ENCODE measurements at places on chromosomes 1 and 21. TPM values are rescaled to one million over a fixed set of nuclear protein-coding genes. Genes with fewer than 3 reads are reported as not detected.
A peak's percentile ranks its signal among the peaks of the same experiment; 100 is the strongest.

DNA sequence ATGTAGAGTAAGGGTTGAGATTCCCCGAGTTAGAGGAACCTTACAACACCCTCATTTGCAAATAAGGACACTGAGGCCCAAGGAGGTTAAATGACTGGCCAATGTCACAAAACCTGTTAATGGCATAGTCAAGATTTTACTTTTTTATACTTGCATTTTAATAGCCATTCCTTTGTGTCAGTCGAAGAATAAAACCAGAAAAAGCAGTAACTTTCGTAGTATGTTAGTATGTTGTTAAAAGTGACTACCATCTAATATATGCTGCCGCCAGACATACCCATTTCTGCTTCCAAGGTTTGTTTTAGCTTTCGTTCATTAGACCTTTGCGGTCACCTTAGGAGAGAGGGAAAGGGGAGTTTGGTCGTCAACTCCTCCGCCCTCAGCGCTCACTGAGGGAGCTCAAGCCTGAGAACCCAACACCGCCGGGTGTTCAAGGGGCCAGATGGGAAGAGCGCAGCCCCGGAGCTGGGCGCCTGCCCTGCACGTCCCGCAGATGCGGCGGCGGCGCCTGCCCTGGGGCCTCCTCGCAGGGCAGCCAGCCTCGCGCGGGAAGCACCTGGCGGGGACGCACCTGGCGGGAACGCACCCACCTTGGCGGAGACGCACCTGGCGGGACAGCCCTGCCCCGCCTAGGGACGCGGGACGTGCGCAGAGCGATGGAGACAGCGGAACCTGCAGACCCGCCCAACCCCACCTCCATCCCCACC lies 466 bp downstream of the VPS26C start:
- peak; percentile 48 for DNase-seq

DNA sequence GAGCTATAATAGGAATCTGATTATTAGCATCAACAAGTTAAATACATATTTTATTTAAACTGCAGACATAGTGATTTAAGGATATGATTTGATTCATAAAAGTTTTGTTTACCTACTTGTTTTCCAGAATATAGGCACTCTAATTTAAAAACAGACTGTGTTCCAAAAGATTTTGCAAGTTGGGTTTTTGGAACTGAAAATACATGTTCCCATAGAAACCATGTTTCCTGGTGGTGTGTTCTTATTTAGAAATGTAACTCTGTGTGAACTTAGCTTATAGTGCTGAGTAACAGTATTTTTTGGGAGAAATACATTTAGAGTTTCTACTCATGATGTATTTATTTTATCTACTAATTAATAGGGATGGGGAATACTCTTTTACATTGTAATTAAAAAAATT lies 21.8 kb downstream of the USP25 start:
- DNase-seq, result no peak

DNA sequence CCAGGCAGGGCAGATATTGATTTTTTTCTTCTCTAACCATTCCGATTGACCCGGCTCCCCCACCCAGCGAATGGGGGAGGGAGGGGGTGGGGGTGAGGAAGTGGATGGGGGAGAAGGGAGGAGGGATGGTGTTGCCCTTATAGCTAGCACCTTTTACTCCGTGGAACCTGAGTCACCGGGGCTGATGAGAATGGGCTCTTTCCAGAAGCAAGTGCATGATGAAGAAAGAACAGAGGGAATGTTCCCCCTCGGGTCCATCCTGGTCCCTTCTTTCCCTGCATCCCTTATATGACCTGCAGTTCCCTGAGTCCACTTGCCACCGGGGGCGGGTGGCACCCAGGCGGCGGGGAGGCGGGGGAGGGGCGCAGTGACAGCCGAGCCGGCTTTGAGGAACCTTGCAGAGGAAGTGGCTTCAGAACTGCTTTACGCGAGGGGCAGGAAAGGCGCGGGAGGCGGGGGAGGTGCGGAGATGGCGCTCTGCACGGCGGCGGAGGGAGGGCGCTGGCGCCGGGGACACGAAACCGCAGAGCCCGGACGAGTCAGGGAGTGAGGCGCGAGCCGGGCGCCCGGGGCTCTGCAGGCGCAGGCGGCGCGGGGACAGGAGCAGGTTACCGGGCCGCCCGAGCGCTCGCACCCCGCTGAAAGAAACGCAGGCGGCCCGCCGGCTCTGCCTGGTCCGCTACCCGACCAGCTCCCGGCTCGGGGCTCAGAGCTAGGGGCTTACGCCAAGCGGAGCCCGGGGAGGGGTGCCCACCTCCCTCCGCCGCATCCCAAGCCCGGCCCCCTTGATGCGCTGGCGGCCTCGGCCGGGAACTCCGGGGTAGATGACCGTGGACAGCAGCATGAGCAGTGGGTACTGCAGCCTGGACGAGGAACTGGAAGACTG lies 49.7 kb downstream of the RASSF5 start:
- DNase-seq, result peak; percentile 45

GRCh38 chr21:16079830-16080229 lies 350.0 kb downstream of the USP25 start:
- DNase-seq, result peak; percentile 31

- DNase-seq, result peak; percentile 33
Observed at GRCh38 chr1:225480825-225481434, 53.1 kb upstream of the LBR start.

- DNase-seq, result no peak
Observed at GRCh38 chr1:89527256-89527655, 2.6 kb downstream of the LRRC8B start.

FCRL2 gene
- total RNA-seq, result not detected

RGS16 gene
- total RNA-seq, result 1.3 TPM
